ENCODE measurements at places on chromosomes 2 and 18.
A peak's percentile ranks its signal among the peaks of the same experiment; 100 is the strongest.

DNA sequence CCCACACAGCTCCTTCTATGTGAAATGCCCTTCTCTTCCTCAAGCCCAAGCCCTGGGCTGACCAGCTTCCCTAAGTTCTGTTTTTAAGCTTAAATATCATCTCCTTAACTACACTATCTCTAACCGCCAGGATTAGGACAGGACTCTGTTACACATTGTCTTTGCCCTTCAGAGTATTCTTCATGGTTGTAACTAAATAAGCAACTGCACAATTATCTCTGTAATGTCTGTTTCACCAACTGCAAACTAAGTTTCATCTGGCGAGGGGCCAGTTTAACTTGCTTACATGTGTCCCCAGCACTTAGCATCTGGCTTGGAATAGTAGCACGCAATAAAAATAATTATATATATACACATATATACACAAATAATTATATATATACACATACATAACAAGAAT is 1.1 kb upstream of the ERMN start:
- DNase-seq = no peak

DNA sequence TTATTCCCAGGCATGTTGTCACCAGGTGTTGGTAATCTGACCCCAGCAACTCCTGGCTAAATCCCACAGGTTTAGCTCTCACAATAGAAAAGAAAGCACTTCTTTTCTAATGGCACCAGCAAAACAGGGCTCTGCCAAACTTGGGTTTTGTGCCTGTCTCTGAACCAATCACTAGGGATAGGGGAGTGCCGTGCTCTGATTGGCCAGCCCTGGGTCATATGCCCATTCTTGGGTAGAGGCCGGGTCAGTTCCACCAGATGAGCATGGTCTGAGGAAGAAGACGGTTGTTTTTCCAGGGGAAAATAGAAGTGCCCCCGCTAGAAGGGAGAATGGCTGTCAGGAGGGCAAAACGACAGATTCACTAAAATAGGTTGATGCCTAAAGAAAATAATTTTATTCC is 14.7 kb downstream of the CDK15 start:
- DNase-seq = no peak

- DNase-seq = no peak
These were observed 80.1 kb upstream of the TFCP2L1 start for GRCh38 chr2:121365061-121365460.

DNA sequence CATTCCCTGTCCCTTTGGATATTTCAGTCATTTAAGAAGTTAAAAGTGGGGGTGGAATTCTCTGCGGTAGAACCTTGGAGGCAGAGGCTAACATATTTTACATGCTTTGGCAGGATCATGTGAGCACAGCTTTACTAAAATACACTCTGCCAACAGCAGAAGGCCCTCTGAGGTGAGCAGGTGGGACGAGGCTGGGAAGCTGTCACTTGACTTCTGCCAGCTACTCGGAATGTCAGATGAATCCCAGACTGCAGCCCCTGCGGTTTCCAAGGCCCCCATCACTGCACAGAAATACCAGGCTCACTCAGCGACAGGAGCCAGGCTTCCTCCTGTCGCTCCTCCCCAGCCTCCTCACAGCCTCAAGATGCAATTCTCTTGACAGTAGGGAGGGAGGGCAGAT is 220.9 kb upstream of the REV1 start:
- DNase-seq = peak; percentile 5

DNA sequence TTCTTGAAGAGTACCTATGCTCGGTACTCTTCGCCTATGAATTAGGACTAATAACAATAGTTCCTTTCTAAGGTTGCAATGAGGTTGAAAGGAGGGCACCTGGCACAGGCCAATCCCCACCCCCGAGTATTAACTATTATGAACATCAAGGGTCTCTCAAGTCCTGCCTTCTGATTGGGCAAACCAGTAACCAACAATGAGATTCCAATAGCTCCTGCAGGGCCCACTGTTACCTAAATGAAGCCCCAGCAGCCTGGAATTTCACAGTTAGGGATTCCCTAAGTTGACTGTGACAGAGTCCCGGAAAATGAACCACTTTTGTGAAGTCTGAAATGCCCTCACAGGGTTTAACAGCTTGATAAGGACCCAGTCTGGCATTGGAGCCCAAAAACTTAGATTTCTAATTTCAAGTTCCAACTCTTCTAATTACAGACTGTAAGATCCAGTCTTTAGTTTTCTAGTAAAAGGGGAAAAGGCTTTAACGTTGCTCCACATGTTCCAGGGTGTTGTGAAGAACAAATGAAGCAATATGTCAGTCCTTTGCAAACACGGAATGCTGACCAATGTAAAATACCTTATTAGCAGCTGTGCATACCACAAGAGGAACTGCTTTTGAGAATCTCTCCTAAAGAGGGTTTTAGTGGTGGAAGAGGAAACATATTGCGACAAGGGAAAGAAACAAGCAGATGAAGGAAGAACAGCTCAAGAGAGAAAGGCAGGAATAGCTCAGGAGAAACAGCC is 277.7 kb upstream of the MAP2 start:
- DNase-seq = no peak

GRCh38 chr2:65969161-65969560 is 465.8 kb upstream of the MEIS1 start:
- DNase-seq = no peak

GRCh38 chr2:31764169-31764568 is 183.4 kb upstream of the SRD5A2 start:
- DNase-seq = no peak

GRCh38 chr18:34767601-34768027 is 57.5 kb downstream of the DTNA start:
- DNase-seq = no peak

GRCh38 chr2:111015283-111015995 is 105.3 kb upstream of the BCL2L11 start:
- DNase-seq = no peak

GRCh38 chr2:177625744-177626650 is 233.4 kb downstream of the AGPS start:
- DNase-seq = peak; percentile 18

All from DMS 273 treated with DMSO at 0.1 percent for 48 hours (cell line).